Tibial nerve (tissue), 4 donors: ENCODE measurements at places on chromosomes 11 and 22.

DNA sequence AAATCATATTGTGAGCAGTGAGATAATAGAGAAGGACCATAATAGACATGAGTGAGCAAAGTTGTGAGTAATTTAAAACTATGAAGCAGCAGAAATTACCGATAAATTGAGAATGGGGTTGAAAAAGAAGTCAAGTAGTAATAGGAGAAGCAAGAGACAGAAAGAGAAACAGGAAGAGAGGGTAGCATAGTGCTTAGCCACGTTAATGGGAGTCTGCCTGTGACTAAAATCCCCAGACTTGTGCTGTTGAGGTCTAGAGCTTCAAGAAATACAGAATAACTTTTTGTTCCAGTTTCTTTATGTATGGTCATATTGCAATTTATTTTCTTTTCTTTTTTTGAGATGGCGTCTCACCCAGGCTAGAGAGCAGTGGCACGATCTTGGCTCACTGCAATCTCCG, 368.7 kb downstream of the METTL15 start:
- H3K27ac ChIP-seq: no peak overlapping the region
- H3K4me1 ChIP-seq: no peaks in the 10 kb centered on the region
- no peaks in the 10 kb centered on the region for H3K36me3 ChIP-seq
- no peaks in the 10 kb centered on the region for H3K27me3 ChIP-seq
- no peak for DNase-seq

DNA sequence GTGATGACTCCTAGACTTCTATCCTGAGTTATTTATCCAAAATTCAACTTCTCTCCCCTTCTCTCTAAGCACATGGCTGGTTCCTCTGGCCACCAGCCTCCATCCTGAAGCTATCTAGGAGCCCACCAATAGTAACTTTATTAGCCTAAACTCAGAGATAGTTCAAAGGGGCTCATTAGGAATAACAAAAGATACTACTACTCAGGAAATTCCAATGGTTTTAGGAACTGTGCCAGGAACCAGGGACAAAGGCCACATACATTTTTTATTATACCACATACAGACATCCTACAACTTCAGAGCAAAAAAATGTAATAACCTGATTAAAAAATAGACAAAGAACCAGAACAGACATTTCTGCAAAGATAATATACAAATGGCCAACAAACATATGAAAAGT, 27.9 kb downstream of the SLC25A17 start:
- no peak for DNase-seq
- H3K36me3 ChIP-seq: no peaks in the 10 kb centered on the region
- H3K27ac ChIP-seq: no peak overlapping the region
- no peak overlapping the region for H3K4me3 ChIP-seq

- H3K27me3 ChIP-seq: no peaks in the 10 kb centered on the region
- H3K36me3 ChIP-seq: no peaks in the 10 kb centered on the region
- peaks cover 24% of the 10 kb centered on the region for H3K4me1 ChIP-seq
Observed at GRCh38 chr11:95337972-95338429, 107.0 kb upstream of the SESN3 start.

GRCh38 chr22:27836181-27836580, 34.6 kb upstream of the MN1 start:
- no peaks in the 10 kb centered on the region for H3K27me3 ChIP-seq
- H3K27ac ChIP-seq: no peak overlapping the region
- H3K4me3 ChIP-seq: no peak overlapping the region
- no peak for DNase-seq
- no peaks in the 10 kb centered on the region for H3K36me3 ChIP-seq

DNA sequence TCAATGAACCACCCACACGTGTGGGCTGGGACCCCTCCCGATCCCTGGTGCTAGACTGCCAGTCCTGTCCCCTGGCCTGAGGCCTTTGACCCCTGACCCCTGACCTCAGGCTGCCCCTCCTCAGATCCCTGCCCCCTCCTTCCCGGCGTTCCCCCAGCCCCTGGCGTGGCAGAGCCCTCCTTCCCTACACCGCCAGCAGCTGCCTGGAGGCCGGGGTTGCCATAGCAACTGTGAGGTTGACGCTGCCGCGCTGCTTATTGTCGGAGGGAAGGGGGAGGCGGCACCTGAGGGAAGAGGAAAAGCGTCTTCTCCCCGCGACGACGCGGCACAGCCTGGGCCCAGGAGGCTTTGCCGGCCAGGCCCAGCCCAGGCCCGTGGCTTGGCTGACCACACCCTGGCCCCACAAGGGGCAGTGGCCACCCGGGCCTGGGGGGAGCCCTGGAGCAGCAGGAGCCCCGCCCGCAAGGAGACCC, 32.6 kb downstream of the SHANK3 start:
- no peak overlapping the region for H3K4me3 ChIP-seq
- H3K27ac ChIP-seq: no peak overlapping the region
- H3K36me3 ChIP-seq: no peaks in the 10 kb centered on the region
- H3K4me1 ChIP-seq: no peaks in the 10 kb centered on the region

DNA sequence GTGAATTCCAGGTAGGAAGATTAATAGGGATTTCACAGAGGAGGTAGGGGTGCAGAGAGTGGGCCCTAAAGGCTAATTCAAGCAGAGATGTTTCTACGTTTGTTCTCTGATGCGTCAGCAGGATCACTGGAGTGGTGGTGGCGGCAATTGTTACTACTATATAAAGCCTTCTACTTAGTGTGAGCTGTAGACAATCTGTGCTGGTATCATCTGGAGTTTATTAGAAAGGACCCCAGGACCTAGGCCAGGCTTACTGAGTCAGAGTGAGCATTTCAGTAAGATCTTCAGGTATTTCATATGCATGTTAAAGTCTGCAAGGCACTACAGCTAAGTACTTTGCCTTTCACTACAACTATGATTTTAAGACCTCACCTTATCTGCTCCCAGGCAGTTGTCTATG, 59.5 kb downstream of the USP35 start:
- H3K36me3 ChIP-seq: no peaks in the 10 kb centered on the region
- H3K4me1 ChIP-seq: peaks cover 9% of the 10 kb centered on the region
- no peaks in the 10 kb centered on the region for H3K27me3 ChIP-seq
- no peak overlapping the region for H3K4me3 ChIP-seq
- H3K27ac ChIP-seq: no peak overlapping the region

DNA sequence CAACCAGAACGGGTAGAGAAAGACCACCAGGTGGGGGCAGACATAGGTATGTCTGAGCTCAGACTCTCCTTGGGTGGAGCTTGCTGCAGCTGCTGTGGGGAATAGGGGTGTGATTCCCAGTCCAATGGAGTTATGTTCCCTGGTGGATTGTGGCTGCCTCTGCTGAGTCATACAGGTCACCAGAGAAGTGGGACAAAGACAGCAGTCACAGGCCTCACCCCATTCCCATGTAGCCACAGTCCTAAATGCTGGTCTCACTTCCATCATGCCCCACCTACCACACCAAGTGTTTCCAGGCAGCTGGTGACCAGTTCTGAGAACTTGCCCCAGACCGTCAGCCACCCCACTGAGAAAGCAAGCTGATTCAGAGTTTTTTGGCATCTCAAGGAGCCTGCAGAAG, 17.5 kb downstream of the OR52E5 start:
- no peak overlapping the region for H3K27ac ChIP-seq
- no peak overlapping the region for H3K4me3 ChIP-seq
- H3K27me3 ChIP-seq: no peaks in the 10 kb centered on the region
- H3K36me3 ChIP-seq: no peaks in the 10 kb centered on the region
- no peak for DNase-seq

DNA sequence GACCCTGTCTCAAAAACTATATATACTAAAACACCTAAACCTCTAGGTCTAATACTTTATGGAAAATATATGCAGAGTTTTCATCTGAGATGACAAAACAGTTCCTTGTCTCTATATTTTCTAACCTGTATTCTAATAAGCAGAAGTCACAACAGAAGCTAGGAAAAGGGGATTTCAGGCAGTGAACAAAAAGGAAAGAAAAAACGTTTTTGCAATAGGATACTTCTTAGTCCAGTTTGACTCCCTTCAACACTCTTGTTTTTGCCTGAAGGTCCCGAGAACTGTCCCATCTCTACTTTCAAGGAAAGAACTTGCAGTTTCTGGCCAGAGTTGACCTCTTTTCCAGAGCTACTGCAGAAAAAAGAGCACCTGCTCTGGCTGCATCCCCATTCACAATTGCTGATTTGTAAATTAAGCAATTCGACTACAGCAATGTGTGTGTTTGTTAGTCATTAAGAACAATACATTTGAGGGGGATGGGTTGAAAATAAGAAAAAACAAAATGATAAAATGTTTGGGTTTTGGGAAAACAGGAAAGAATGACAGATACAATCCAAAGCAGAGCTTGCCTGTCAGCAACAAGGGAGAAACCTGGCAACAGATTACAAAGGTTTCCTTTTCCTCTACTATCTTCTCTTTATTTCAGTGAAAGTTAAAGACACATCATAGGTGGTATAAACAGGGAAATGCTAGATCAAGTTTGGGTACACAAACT, 160.0 kb downstream of the FCHSD2 start:
- DNase-seq: no peak
- H3K36me3 ChIP-seq: no peaks in the 10 kb centered on the region
- no peaks in the 10 kb centered on the region for H3K4me1 ChIP-seq
- H3K27ac ChIP-seq: no peak overlapping the region

GRCh38 chr11:30786256-30787110, 200.3 kb upstream of the MPPED2 start:
- no peaks in the 10 kb centered on the region for H3K4me1 ChIP-seq
- no peak overlapping the region for H3K4me3 ChIP-seq
- no peaks in the 10 kb centered on the region for H3K36me3 ChIP-seq
- H3K27me3 ChIP-seq: no peaks in the 10 kb centered on the region
- no peak for DNase-seq

DNA sequence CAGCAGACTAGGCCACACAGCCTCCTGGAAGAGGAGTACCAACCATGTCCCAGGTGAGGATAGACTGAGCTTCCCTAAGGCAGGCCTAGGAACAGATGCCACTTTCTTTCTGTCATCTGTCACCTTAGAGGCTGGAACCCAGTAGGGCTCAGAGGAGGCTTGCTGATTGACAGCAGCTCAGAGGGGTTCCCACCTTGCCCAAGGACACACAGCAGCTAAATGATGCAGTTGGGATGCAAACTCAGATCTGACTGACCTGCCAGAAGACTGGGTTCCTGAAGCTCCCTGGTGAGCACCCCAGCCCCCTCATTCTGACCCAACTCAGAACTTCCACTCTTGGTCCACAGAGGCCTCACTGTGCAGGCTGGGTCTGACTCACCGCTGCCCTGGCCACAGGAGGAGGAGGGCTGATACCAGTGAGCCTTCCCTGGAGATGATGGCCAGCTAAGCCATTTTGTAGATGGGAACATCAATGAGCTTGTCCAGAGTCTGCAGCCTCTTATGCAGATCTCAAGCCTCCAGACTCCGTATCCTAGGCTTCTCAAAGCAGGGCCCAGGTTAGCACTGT, 14.0 kb downstream of the CAPN5 start:
- H3K27ac ChIP-seq: peak overlapping the region; percentile 66
- H3K4me1 ChIP-seq: peaks cover 45% of the 10 kb centered on the region
- DNase-seq: peak; percentile 4
- H3K27me3 ChIP-seq: no peaks in the 10 kb centered on the region
- H3K4me3 ChIP-seq: no peak overlapping the region
